ENCODE measurements at places on chromosomes 6 and 20.

GRCh38 chr20:58619077-58619863 lies 31.8 kb upstream of the STX16 start:
- DNase-seq: no peak

DNA sequence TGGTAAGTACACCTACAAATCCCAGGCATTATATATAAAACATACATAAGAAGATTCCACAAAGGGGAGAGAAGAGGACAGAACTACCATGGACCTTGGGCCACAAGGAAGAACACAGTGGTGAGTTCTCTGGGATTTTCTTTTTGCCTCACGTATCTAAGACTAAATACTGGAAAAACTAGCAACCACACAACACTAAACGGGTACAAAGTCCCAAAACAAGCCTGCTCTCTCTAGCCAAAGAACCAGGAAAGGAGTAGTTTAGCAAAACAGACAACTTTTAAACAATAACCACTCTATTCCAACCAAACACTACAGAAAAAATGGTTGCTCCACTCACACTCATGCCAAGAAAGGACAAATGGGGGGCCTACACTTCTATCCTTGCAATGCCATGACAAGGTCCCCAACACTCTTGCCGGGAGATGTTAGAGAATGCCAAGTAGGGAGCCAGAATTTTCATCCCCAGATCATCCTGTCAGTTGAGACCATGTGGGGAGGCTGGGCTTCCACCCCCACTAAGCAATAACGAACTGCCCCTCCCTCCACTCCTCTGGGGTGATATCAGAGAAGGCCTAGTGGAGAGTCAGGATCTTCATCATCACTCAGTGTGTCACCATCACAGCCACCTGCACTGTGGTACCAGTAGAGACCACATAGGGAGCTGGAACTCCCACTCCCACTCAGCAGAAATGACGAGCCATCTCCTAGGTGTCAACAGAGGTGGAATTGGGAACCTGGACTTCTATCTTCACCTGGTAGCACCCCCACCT lies 123.5 kb downstream of the DST start:
- no peak for DNase-seq

- no peak for DNase-seq
Observed at GRCh38 chr20:58569241-58570125, 54.3 kb upstream of the APCDD1L start.

DNA sequence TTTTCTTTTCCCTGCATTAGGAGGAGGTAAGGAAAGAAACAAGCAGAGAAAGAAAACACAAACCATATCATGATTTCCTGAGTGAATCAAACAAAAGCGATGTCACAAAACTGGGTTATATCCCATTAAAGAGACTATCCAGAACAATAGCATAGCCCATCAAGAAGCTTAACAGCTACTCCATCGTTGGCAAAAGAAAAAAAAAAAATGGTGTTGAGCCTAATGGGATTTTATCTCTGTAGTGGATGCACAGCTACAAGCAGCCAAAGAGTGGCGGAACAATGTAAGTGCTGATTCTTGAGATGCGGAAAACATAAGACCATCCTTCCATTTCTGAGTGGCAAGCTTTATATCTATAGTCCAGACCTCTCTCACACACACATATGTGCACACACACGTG lies 106.2 kb upstream of the NRSN1 start:
- no peak for DNase-seq

GRCh38 chr6:127992144-127992543 lies 91.3 kb upstream of the THEMIS start:
- DNase-seq: no peak

- DNase-seq: no peak
Observed at GRCh38 chr20:52978851-52979250, 6.7 kb downstream of the TSHZ2 start.

GRCh38 chr6:21332077-21332476 lies 261.5 kb upstream of the SOX4 start:
- peak; percentile 28 for DNase-seq

GRCh38 chr20:49661560-49662329 lies 51.9 kb downstream of the B4GALT5 start:
- no peak for DNase-seq

- DNase-seq: no peak
Observed at GRCh38 chr6:139367810-139368351, 6.6 kb downstream of the CITED2 start.

DNA sequence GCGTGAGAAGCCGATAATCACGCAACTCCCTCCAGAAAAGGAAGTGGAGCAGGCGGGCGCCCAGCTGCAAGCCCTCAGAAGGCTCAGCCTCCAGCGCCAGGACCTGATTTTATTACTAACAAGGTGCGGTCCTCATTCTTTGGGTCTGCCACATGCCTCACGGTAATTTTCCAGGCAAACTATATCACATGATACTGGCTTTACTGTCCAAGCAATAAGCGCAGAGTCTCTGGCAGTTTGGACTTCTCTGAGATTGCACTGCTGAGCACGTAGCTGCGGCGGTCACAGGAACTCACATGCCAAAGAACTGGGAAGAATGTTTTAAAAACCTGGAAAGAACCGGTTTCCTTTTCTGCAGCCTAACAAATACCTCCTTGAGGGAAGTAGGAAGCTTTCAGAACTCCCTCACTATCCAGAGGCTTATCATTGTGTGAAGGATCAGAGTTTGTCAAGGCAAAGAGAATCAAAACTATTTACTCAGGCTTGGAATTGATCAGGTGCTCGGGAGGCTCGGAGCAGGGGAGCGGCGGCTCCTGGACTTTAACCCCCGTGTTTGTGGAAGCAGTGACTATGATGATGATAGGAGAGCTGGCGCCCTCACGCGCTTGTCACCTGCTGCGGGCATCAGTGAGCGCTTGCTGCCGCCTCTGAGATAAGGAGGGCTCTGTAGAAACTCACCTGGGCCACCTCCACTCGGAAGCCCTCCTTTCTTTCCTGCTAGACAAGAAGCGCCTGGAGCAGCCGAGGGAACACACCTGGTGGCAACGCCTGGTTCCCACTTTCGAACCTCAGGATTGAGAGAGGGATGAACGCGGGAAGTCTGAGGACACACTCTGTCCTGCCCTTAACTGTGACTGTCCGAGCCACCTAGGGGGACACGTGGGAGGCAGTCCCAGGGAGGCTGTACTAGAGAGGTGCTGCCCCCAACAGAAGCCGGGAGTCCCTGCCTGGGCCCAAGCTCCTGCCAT lies 27.2 kb upstream of the SYNJ2 start:
- peak; percentile 85 for DNase-seq

- no peak for DNase-seq
Observed at GRCh38 chr20:62097881-62098407, 24.3 kb upstream of the LSM14B start.

DNA sequence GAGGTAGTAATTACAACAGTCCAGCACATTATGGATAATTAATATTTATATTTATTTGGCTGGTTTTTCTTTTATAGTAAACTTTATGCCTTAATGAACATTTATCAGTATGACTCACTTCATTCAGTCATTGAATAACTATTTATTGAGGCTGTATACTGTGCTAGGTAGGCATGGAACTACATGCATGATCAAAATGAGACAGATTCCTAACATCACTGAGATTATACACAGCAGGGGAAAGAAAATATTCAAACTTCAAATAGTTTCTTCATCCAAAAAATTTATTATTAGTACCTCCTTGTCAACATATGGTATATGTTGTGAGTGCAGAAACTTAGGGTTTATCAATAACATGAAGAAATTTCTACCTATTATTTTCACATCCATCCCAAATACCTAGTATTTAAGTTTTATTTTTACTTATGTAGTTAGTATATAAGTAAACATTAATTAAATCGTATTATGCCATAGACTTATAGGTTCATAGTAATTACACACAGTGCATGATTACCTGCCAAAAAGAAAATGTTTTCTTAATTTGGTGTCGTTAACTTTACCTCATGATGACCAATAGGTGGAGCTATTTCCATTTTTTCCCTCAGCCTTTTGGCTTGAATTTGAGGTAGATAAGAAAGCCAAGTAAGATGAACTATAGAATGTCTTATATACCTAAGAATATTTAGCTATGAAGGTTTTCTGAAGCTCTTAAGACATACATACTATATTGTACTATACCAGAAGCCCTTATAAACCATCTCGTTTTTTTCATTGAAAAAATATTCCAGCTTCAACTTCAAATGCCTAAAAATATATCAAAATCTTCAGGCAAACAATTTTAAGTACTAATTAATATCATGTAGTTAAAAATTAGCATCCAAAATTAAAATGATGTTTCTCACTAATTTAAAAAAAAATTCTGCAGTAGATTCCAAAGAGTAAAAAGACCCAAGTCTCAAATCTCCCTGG lies 12.5 kb upstream of the TMEM30A start:
- peak; percentile 78 for DNase-seq

GRCh38 chr20:60313191-60313590 lies 355.0 kb downstream of the CDH26 start:
- no peak for DNase-seq

DNA sequence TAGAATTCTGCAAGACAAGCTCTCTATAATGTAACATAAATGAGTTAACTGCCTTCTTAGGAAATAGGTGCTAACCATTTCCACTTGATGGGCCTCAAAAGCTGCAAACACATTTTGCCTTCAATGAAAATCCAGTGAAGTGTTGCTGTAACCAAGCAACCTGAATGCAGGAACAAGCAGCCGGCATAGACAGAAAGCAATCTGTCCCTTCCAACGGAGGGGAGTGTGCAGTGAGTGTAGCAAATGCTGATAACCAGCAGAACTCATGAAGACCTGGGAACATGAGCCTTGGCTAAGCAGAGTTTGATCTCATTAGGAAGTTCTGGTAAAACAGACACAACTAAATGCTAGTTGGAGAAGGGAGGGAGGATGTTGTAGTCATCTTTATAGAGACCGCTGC lies 697.8 kb downstream of the KIF16B start:
- DNase-seq: no peak

DNA sequence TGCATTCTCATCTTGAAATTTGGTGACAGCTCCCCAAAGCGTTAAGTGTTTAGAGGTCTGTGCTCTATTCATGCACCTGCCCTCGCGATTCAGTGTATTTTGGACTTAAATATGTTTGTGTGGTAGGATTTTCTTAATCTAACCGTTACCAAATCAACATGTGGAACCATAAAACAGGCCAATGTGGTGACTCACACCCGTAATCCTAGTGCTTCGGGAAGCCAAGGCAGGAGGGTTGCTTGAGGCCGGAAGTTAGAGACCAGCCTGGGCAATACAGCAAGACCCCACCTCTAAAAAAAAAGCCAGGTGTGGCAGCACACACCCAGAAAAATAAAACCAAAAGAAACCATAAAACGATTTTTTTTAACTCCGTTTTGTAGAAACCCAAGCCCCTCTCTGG lies 31.5 kb downstream of the PYGB start:
- DNase-seq: no peak

DNA sequence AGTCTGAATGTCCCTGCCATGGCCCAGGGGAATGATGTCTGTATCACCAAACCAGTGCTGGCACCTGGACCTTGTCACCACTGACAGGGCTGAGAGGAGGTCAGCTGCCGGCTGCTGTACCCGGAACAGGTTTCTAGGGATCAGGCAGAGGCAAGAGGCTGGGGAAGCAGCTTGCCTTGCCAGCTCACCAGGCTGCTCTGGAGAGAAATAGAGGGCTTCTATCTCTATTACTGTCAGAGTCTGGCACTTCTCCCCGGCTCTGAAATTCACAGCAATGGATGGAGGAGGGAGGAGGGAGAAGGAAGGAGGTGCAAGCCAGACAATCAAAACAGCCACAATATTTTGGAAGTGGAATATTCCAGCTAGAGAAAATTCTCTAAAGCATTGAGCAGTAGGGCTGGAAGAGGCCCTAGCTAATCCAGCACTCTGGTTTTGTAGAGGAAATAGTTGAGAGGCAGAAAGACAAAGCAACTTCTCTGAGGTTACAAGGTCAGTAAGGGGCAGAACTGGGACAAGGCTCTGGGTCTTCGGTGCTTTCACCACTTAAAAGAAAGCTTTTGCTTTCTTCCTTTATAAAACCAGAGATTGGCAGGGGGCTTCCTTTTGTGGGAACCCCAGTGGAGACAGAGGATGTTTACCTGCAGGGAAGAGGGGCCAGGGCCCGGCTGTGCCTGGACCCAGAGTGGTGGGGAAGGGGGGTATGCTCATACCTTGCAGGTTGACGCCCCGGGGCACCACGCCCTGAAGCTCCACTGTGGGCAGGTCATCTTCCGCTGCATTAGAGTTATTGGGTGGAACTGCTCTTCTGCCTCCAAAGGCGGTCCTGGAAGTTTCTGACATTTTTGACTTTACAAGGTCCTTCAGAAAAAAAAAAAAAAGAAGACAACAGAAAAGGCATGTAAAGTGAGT lies 2.4 kb downstream of the F13A1 start:
- no peak for DNase-seq

DNA sequence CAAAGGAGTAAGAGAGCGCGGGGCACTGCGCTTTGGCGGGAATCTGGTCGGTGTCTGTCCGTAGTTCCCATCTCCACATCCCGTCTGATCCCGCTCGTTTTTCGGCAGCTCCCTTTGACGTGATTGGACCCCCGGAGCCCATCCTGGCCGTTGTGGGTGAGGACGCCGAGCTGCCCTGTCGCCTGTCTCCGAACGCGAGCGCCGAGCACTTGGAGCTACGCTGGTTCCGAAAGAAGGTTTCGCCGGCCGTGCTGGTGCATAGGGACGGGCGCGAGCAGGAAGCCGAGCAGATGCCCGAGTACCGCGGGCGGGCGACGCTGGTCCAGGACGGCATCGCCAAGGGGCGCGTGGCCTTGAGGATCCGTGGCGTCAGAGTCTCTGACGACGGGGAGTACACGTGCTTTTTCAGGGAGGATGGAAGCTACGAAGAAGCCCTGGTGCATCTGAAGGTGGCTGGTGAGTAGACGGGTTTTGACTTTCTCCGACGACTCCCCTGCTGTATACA lies 1.4 kb downstream of the BTN1A1 start:
- no peak for DNase-seq

GRCh38 chr6:76593668-76594067 lies 521.2 kb upstream of the IMPG1 start:
- no peak for DNase-seq

DNA sequence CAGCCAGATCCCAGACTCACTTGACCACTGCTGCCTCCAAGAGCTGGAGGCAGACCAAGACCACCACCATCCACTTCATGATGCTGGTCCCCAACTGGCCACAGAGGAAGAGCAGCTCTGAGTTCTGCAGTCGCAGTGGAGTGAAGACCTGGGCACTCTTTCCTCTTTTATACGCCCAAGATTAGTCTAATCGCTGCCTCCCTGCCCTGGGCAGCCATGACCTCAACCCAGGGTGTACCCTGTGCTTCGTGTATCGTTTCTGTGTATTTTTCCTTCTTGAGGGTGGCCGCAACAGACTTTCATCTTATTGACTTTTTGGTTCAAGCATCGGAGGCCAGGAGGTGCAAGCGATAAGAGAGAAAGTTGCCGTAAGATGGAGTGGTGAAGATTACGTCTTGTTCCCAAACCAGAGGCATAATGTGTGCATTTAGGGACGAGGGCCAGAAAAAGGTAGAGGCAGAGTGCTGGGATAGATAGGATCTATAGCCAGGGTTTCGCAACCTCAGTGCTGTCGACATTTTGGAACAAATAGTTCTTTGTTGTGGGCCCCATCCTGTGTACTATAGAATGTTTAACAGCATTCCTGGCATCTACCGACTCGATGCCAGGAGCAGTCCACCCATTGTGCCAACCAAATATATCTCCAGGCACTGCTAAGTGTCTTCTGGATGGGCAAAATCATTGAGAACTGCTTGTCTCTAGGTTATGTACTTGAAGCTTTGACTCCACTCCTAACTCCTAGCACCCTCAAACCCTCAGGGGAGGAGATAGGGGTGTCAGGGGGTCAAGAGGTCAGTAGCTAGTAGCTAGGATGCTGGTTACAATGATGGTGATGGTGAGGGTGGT lies at the start of gene PGC:
PGC (minus strand) TSS at position 142 of the 846 bp plus-strand sequence; CDS start at position 79, 63 bp downstream.
- DNase-seq: no peak
